ENCODE measurements at places on chromosomes 4 and X.

DNA sequence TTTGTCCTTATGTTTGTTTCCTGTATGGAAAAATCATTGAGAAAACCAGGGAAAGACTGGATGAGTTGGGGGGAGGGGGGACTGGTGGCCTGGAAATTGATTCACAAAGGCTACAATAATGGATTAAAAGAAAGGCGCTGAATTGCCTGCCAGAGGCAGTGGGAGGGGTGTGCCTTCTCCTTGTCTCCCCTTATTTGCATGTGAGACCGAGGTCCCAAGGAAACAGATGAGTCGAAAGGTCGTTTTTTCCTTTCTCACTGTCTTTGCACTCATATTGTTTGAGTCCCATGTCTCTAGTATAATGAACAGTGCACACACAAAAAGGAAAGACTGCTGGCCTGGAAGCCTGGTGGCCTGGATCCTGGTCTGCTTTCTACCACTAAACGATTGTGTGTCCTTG lies 86.6 kb upstream of the ZDHHC15 start:
- DNase-seq = no peak

GRCh38 chr4:1293531-1293941 lies 3.8 kb downstream of the MAEA start:
- no peak for DNase-seq

DNA sequence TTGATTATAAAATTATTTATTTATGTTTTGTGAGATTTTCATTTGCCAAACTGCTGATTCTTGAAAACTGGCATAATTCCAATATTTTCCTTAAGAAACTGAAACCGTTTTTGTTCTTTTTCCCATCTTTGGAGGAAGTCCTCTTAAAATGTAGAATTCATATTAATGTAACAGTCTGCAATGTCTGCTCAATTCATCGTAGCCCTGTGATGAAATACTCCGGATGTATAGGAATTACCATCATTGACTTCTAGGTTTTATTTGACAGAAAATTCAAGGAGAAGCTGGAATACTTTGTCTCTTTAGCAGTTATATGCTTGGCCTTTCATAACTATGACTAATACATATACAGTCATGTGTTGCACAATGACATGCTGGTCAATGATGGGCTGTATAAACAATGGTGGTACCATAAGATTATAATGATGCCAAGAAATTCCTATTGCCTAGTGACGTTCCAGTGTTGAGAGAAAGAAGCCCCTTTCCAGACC lies 185.0 kb upstream of the GPRIN3 start:
- DNase-seq = no peak

GRCh38 chr4:2362266-2363055 lies 56.0 kb downstream of the ZFYVE28 start:
- DNase-seq = no peak

- peak; percentile 83 for DNase-seq
These were observed 174.2 kb upstream of the JADE1 start for GRCh38 chr4:128635141-128635954.

GRCh38 chr4:111453216-111453615 lies 692.0 kb upstream of the FAM241A start:
- no peak for DNase-seq

GRCh38 chrX:133402042-133402453 lies 13.2 kb downstream of the GPC4 start:
- DNase-seq = no peak

Measured in SHP77 treated with DMSO at 0.1 percent for 48 hours (cell line).